ENCODE measurements at places on chromosomes 6 and 20. TPM values are rescaled to one million over a fixed set of nuclear protein-coding genes. Genes with fewer than 3 reads are reported as not detected.

The DEFB124 gene
- not detected for polyA plus RNA-seq

DNA sequence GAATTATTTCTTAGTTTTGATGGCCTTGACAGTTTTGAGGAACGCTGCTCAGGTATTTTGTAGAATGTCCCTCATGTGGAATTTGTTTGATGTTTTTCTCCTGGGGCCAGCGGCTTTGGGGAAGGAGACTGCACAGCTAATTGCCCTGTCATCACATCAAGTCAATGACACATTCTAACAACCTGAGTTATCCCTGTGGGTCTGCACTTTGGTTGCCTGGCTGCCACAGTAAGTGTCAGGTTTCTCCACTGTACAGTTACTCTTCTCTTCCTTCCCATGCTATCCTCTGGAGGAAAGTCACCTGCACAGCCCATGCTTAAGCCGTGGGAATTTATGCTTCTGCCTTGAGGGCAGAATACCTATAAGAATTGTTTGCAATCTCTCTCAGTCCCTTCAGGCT is 1.4 kb upstream of the TREML4 start:
- H3K4me3 ChIP-seq = no peak overlapping the region
- DNase-seq = no peak

The ZC3H12D gene
- not detected for polyA plus RNA-seq

The SIRPB1 gene
- polyA plus RNA-seq = not detected

DNA sequence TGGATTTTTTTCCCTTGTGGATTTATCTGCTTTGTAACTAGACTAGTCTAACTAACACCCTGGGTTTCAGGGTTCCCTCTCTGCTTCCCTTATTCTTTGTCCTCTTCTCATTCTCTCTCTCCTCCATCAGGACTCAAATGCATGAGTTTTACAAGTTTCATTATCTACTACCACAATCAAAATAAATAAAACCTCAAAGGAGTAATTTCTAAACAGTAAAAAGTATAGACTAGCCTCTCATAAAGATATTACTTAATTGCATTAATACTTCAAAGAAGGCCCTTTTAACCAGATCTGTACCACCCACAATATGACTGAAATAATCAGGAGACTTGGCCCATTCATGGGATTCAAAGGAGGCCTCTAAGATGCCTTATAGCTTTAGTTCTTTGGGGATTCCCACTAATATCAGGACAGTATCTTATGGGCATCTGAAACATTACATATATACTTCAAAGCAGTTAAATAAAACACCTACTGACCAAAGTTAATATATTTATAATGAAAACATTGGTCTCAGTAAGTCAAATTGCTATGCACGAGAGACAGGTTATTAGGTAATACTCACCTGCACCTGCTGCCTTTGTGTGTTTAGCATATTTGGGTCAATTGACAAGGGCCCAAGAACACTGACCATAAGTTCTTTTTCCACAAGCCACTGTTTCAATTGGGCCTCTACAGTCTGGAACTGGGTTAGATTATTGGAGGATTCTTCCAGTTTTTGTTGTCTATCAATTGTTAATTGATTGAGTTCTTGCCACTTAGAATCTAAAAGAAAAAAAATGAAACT is 85.7 kb downstream of the DST start:
- no peak overlapping the region for H3K27ac ChIP-seq
- H3K36me3 ChIP-seq = peaks cover 35% of the 10 kb centered on the region
- H3K4me1 ChIP-seq = no peaks in the 10 kb centered on the region
- H3K27me3 ChIP-seq = no peaks in the 10 kb centered on the region
- no peak overlapping the region for H3K4me3 ChIP-seq

- peaks cover 7% of the 10 kb centered on the region for H3K4me1 ChIP-seq
- H3K36me3 ChIP-seq = peaks cover 48% of the 10 kb centered on the region
- no peak overlapping the region for H3K4me3 ChIP-seq
- no peak for DNase-seq
Measured at GRCh38 chr20:32158943-32159660, 48.4 kb downstream of the PLAGL2 start.

- peaks cover 5% of the 10 kb centered on the region for H3K36me3 ChIP-seq
- no peak overlapping the region for H3K4me3 ChIP-seq
- H3K27me3 ChIP-seq = no peaks in the 10 kb centered on the region
- no peak for DNase-seq
- no peak overlapping the region for H3K27ac ChIP-seq
Measured at GRCh38 chr20:43220612-43221011, 30.9 kb upstream of the PTPRT start.

The FKBP1C gene
- polyA plus RNA-seq = 0.91 TPM

DNA sequence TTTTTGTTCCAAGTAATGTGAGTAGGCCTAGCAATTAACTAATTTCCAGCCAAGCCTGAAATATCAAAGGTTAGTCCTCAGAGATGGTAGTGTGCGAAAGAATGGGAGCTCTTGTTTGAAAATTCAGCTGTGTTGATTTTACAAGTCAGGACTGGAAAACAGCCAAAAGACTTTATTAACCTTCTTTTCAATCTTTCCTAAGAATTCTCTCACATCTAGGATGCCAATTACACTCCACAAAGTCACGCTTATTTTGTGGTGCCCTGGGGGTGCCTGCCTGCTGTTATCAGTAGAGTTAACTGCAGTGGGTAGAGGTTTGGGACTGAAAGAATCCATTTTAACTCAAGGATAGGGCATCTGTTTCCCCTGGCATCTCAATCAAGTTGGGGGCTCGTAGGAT is 30.7 kb upstream of the MAP3K4 start:
- no peaks in the 10 kb centered on the region for H3K4me1 ChIP-seq
- no peak overlapping the region for H3K27ac ChIP-seq
- no peak overlapping the region for H3K4me3 ChIP-seq
- no peak for DNase-seq
- H3K36me3 ChIP-seq = no peaks in the 10 kb centered on the region

The BTNL2 gene
- polyA plus RNA-seq = not detected

The CUTA gene
- polyA plus RNA-seq = 426 TPM

The EMILIN3 gene
- 0.53 TPM for polyA plus RNA-seq

The SLC35F1 gene
- polyA plus RNA-seq = 3.0 TPM

GRCh38 chr20:16488616-16489015 is 84.6 kb downstream of the KIF16B start:
- H3K27ac ChIP-seq = no peak overlapping the region
- H3K4me3 ChIP-seq = no peak overlapping the region
- DNase-seq = no peak
- H3K27me3 ChIP-seq = no peaks in the 10 kb centered on the region
- H3K36me3 ChIP-seq = no peaks in the 10 kb centered on the region

- no peaks in the 10 kb centered on the region for H3K27me3 ChIP-seq
- H3K4me3 ChIP-seq = no peak overlapping the region
- no peaks in the 10 kb centered on the region for H3K36me3 ChIP-seq
- no peak for DNase-seq
- H3K27ac ChIP-seq = no peak overlapping the region
- H3K4me1 ChIP-seq = peaks cover 8% of the 10 kb centered on the region
Measured at GRCh38 chr6:164150232-164150631, 735.7 kb downstream of the QKI start.

DNA sequence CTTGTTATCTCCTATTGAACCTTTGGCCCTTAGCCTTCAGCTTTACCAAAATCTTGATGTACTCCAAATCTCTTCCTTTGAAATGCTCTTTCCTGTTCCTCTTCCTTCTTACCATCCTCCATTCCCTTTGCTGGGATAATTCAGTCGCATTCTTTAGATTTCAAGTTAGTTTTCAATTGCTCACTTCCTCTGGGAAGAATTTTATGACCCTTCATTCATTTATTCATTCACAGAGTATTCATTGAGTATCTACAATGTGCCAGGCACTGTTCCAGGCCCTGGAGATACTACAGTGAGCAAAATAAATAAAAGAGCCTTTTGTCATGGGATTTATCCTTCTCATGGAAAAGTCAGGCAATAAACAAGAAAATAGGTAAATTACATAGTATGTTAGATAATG is 548.2 kb upstream of the FLRT3 start:
- H3K27me3 ChIP-seq = no peaks in the 10 kb centered on the region
- no peaks in the 10 kb centered on the region for H3K4me1 ChIP-seq
- H3K36me3 ChIP-seq = no peaks in the 10 kb centered on the region
- no peak overlapping the region for H3K4me3 ChIP-seq

- H3K27me3 ChIP-seq = no peaks in the 10 kb centered on the region
- no peak overlapping the region for H3K27ac ChIP-seq
- no peaks in the 10 kb centered on the region for H3K4me1 ChIP-seq
- H3K4me3 ChIP-seq = no peak overlapping the region
- no peak for DNase-seq
- no peaks in the 10 kb centered on the region for H3K36me3 ChIP-seq
Measured at GRCh38 chr6:43714311-43715055, 26.9 kb upstream of the MRPS18A start.

The BTN1A1 gene
- polyA plus RNA-seq = 0.13 TPM

The VGLL2 gene
- polyA plus RNA-seq = not detected

The BMP7 gene
- 15.9 TPM for polyA plus RNA-seq

GRCh38 chr6:7184502-7184901 is 76.7 kb downstream of the RREB1 start:
- H3K36me3 ChIP-seq = peaks cover 4% of the 10 kb centered on the region
- H3K27ac ChIP-seq = no peak overlapping the region
- no peak overlapping the region for H3K4me3 ChIP-seq
- no peaks in the 10 kb centered on the region for H3K27me3 ChIP-seq

GRCh38 chr20:17542481-17542880 is 11.3 kb upstream of the BFSP1 start:
- H3K27ac ChIP-seq = no peak overlapping the region
- peaks cover 4% of the 10 kb centered on the region for H3K4me1 ChIP-seq

The CDH26 gene
- polyA plus RNA-seq = 2.3 TPM

GRCh38 chr6:107458672-107459282 is 587 bp downstream of the PDSS2 start:
- H3K27ac ChIP-seq = peak overlapping the region; percentile 81
- H3K4me1 ChIP-seq = 0 out of 2 replicates have a peak, but pooled peaks cover 4% of the 10 kb centered on the region
- peak overlapping the region; percentile 87 for H3K4me3 ChIP-seq
- H3K36me3 ChIP-seq = no peaks in the 10 kb centered on the region
- H3K27me3 ChIP-seq = no peaks in the 10 kb centered on the region
- peak; percentile 47 for DNase-seq

The ARFGEF3 gene
- polyA plus RNA-seq = 5.8 TPM

- H3K27me3 ChIP-seq = 0 out of 2 replicates have a peak, but pooled peaks cover under 1% of the 10 kb centered on the region
- no peaks in the 10 kb centered on the region for H3K36me3 ChIP-seq
- H3K27ac ChIP-seq = no peak overlapping the region
- no peak overlapping the region for H3K4me3 ChIP-seq
Measured at GRCh38 chr6:24501914-24502313, 7.1 kb downstream of the ALDH5A1 start.

DNA sequence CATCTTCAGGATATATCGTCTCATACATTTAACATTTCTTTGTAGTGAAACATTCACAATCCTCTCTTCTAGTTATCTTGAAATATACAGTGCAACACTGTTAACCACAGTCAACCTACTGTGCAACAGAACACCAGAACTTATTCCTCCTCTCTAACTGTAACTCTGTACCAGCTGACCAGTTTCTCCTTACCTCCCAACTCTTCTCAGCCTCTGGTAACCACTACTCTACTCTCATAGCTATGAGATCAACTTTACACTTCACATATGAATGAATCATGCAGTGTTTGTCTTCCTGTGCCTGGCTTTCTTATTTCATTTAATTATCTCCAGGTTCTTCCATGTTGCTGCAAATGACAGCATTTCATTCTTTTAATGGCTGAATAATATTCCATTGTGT is 337.6 kb downstream of the BTBD9 start:
- no peaks in the 10 kb centered on the region for H3K36me3 ChIP-seq
- H3K4me1 ChIP-seq = peaks cover 7% of the 10 kb centered on the region
- H3K4me3 ChIP-seq = no peak overlapping the region
- H3K27ac ChIP-seq = no peak overlapping the region
- DNase-seq = no peak

The STX11 gene
- 0.37 TPM for polyA plus RNA-seq

GRCh38 chr6:3228046-3228671 is 706 bp upstream of the TUBB2B start:
- H3K27ac ChIP-seq = peak overlapping the region; percentile 79
- peak overlapping the region; percentile 93 for H3K4me3 ChIP-seq
- H3K36me3 ChIP-seq = peaks cover 6% of the 10 kb centered on the region
- peaks cover 36% of the 10 kb centered on the region for H3K4me1 ChIP-seq
- DNase-seq = peak; percentile 88

DNA sequence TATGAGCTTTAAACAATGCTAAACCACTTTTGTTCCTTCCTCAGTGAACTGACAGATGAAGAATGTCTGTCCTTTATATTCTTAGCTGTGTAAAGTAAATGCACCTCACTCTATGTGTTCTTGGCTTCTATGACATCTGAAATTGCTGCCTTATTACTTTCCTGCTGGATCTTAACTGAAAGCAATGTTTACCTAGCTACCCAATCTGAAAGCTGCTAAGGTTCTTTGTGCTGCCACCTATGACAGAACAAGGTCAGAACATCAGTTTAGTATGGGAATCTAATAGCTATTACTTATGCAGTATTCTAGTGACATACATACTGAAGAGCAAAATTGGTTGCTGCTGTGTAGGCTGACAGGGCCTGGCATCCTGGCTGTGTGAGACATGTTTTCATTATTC is 444.1 kb downstream of the KHDRBS2 start:
- no peaks in the 10 kb centered on the region for H3K27me3 ChIP-seq
- no peak overlapping the region for H3K4me3 ChIP-seq
- H3K36me3 ChIP-seq = no peaks in the 10 kb centered on the region
- H3K4me1 ChIP-seq = no peaks in the 10 kb centered on the region
- no peak overlapping the region for H3K27ac ChIP-seq

DNA sequence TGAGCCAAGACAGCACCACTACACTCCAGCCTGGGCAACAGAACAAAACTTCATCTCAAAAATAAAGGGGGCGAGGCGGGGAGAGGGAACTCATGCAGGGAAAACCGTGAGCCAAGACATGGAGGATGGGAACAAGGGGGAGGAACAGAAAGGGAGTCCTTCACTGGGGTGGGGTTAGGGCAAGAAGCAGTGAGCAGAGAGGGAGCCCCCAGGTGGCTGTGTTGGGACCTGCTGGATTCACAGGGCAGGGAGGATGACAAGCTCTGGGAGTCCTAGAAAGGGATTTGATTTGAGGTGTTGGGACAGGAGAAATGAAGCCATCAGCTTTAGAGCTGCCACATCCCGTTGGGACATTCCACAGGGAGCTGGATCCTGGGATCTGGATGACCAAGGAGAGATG is 90.6 kb upstream of the TOP1 start:
- no peak overlapping the region for H3K4me3 ChIP-seq
- H3K4me1 ChIP-seq = no peaks in the 10 kb centered on the region
- peak; percentile 64 for DNase-seq
- H3K27ac ChIP-seq = no peak overlapping the region
